ENCODE measurements at places on chromosomes 12 and 14. TPM values are rescaled to one million over a fixed set of nuclear protein-coding genes. Genes with fewer than 3 reads are reported as not detected.

- no peak for DNase-seq
Measured at GRCh38 chr12:106303202-106303820, 778 bp downstream of the TCP11L2 start.

Gene MGAT2
- 51.7 TPM for total RNA-seq

- DNase-seq, result no peak
Measured at GRCh38 chr12:130870442-130871285, 1.2 kb upstream of the RAN start.

Gene CEP170B
- total RNA-seq, result 28.9 TPM

Gene FAM90A1
- total RNA-seq, result 0.23 TPM

- peak; percentile 35 for DNase-seq
Measured at GRCh38 chr12:64385468-64385867, 5.1 kb downstream of the C12orf56 start.

Gene GPR84
- total RNA-seq, result not detected

- no peak for DNase-seq
Measured at GRCh38 chr12:559208-559905, 99.6 kb downstream of the B4GALNT3 start.

DNA sequence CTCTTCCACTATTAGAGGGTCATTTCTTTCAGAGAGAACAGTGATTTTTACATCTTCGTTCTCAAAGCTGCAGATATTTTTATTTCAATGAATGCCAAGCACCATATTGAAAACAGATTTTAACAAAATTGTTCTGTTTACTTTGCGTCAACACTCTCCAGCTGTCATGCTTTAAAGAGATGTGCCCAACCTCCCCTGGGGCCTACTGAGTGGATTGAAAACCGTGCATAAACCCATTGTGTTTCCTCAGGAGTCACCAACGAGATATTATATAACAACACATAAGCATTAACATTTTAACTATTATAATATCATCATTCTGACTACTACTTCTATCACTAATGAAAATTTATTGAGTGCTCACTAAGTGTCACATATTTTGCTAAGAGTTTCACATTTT is 81.6 kb downstream of the MYF5 start:
- DNase-seq, result no peak

DNA sequence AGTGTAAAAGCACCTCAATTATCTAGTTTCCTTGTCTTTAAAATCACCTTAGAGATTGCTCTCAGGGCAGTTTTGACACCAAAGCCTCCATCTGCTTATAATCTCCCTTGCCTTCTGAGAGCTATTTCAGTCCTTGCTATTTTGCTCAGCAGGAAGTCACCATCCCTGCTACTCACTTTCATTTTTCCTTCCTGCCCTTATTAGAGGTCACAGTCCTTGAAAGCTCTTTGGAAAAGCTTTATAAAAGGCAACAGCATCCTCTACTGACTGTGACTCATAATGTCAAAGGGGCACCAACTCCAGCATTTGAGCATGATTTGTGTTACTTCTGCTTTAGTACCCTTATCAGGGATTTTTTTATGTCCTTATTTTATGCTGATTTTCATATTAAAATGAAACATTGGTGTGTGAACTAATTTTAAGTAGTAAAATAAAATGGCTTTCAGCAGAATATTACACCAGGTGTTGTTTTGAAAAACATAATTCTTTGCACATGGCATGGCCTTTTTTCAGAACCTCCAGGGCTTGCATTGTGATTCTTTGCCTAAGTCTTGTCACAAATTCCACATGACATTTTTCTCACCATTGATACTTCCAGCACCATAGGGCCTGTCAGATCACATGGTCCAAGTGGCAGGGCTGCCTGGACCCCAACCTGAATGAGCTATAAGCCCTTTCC is 213.0 kb downstream of the ADAMTS20 start:
- DNase-seq, result peak; percentile 61

DNA sequence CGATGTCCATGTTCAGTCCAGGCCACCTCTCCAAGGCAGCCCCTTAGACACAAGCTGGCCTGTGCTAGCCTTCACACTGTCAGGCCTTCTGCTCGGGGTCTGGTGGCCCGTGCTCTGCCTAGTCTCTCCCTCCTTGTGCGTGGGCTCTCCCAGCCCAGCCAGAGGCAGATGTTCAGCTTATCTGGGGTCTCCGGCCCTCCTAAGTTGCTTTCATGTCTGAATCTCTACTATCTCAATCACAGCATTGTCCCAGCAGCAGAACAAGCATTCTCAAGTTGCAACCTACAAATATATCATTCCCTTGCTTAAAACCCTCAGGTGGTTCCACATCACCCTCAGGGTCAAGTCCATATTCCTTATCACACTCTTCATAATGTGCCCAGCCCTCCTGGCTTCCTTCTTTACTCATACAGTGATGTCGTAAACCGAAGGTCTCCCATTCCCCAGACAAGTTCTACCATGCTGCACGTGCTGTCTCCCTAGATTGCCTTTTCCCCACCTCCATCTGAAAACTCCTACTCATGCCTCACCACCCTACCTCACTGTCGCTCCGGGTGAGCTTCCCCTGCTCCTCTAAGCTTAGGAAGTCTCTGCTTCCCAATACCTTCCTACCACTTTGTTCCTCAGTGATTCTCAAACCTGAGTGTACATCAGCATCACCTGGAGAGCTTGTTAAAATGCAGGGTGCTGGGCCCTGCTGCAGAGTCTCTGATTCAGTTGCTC is 1.5 kb downstream of the KRT73 start:
- no peak for DNase-seq

GRCh38 chr12:27937768-27938167 is 34.8 kb downstream of the PTHLH start:
- no peak for DNase-seq

Gene SALL2
- total RNA-seq, result 12.1 TPM

DNA sequence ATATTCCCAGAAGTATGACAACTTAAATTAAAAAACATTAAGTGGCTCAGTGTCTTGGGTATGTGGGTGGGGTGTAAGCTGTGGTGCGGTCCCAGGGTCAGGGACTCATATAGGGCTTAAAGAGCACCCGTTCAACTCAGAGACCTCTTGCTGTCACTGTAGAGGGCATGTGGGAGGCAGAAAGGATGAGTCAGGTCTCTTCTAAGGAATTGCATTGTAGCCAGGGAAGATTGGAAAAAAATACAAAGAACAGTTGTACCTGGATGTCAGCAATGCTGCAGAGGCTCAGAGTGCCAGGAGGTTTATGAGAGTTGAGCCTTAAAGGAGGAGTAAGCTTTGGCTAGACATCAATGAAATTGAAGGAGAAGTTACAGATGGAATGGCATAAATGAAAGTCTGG is 104.1 kb downstream of the MYRFL start:
- DNase-seq, result no peak

DNA sequence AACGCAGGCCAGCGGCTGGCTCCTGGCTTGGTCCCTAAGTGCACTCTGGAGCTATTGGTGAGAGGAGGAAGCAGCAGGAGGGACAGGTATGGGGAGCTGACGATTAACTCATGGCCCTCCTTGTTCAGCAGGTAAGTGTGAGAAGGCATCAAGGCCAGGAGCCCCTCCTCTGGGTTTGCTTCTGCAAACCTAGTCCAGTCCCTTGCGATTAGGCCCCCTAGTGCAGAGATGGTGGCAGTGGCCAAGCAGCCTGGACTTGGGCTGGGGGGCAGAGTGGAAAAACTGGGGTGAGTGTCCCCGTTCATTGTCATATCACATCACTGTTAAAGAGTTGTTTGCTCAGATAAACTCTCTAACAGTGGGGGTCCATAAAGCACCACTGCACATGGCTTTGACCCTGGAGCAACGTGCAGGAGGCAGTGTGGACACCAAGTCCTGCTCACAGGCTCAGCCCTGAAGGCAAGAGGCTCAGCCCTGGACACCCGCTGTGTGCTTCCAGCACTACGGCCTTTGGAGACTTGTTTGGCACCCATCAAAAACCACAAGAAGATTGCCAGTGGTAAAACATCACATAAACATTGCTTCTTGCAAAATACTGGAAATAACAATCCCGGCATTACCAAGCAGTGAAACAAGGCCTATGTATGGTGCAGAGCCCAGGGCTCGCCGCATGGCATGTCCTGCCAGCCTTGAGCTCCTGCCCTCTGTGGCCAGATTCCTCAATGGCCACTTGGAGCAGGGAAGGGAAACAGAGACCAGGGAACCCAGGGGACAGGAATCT is 184.3 kb upstream of the RTL1 start:
- no peak for DNase-seq

DNA sequence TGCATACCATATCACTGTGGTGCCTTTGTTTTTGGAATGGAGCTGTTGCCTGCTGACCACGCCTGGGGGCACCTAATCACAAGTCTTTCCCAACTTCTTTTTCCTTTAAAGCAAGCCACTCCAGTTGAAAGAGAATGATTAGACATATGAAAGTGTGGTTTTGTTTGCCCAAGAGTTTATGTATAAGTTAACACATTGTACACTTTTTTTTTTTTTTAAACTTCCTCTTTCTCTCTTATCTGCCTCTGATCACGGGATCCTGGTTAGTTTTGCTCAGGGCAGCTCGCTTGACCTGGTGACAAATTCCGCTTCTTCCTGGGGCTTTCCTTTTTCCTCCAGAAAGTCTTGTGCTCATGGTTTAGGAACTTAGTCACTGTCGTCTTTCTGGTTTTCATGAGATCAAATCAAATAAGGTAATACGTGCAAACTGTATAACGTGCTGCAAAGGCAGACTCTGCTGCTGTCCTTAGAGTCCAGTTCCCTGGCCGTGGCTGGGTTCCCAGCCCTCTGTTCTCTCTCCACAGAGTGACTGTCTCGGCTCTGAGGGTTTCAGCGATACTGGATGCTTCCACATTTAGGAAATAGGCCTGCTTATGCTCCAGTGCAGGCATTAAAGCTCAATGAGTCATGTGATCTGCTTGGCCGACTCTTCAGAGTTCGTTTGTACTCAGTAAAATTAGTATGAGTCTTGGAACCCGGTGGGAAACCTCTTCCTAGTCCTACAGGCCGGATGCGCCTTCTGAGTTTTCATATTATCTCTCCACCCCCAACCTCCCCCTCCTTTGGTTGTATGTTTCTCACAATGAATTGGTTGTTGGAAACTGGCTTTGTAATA is 15.2 kb downstream of the RASSF3 start:
- peak; percentile 94 for DNase-seq

GRCh38 chr12:111413442-111414086 is 7.8 kb downstream of the SH2B3 start:
- no peak for DNase-seq

DNA sequence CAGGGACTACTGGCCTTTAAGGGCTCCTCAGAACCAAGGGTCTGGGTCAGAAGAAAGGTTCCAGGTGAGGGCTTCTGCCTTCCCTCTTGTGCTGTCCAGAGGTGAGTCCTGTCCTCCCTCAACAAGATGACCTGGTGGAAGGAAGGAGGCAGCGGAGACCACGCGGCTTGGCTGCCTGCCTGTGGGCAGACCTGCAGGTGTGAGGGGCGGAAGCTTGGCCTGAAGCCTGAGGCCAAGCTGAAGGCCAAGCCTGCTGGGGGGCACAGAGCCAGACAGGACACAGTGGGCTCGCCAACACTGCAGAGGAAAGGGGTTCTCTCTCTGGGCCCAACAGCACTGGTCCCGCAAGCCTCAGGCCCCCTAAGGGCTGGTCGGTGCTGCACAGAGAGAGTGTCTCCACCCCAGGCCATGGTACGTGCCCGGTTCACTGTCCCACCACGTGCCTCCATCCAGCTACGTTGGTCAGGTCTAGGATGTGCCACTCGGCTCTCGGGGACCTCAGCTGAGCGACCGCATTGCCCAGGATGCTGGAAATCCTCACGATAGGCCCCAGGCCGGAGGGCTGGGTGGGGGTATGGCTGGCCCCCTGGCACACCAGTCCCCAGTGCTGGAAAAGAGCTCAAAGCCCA is 170.0 kb upstream of the PRMT8 start:
- no peak for DNase-seq
